ENCODE measurements at places on chromosomes 1 and 21.
A peak's percentile ranks its signal among the peaks of the same experiment; 100 is the strongest.

- DNase-seq: no peak
These were observed 18.8 kb downstream of the SLX9 start for GRCh38 chr21:44958471-44959191.

- DNase-seq: peak; percentile 99
These were observed 101.3 kb upstream of the HMCN1 start for GRCh38 chr1:185632659-185633423.

DNA sequence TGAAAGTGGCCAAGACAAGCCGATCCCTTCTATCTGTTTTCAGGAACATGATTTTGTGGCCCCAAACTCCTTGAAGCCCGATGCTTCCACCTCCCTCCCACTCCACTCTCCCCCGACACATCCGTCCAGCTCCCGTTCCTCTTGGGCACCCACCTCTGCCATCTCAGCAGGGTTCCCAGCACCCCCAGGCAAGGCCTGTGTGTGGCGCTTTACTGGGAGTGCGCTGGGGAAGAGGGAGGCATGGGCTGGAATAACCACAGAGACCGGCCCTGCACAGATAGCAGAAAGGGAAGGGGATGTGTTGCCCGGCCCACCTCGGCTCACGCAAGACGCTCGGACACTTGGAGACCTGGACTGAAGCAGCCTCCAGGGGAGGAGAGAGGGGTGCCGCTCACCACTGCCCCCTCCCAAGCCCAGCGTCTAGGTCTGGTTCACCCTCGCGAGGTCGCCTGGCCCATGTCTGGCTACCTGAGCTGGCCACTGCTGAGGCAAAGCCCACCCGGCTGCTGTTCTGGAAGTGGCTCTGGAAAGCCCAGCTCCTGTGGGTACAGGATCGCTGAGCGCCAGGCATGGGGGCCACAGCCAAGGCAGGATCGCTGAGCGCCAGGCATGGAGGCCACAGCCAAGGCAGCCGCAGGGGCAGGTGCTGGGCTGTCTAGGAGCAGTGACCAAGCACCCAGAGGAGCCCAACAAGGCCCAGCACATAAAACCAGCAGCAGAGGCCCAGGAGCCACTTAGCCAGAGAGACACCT is 23.8 kb upstream of the COL18A1 start:
- no peak for DNase-seq

GRCh38 chr1:116416854-116417513 is 43.9 kb downstream of the ATP1A1 start:
- DNase-seq: no peak

Measured in MV-4-11 (cell line).